ENCODE measurements at places on chromosomes 3 and 15.

DNA sequence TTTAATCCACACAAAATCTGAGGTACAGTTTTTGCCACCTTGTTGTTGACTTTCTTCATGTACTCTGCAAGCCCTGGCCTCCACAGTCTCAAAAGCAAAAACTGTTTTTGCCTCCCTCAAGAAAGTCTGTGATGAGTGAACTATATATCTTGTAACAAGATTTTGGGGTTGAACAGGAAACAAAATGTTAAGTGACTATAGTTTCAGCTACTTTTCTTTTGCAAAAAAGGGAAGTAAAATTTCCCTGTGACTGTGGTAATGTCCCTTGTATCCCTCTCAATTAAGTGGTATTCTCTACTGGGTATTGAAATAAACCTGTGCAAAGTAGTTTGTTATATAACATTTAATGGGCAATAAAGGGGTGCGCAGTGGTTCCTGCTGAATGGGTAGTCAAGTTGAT lies 21.3 kb upstream of the SCAANT1 start:
- DNase-seq = no peak

- peak; percentile 67 for DNase-seq
Measured at GRCh38 chr3:139329364-139329850, 14.4 kb upstream of the MRPS22 start.

GRCh38 chr3:114690911-114691310 lies 397.1 kb downstream of the TIGIT start:
- DNase-seq = no peak

DNA sequence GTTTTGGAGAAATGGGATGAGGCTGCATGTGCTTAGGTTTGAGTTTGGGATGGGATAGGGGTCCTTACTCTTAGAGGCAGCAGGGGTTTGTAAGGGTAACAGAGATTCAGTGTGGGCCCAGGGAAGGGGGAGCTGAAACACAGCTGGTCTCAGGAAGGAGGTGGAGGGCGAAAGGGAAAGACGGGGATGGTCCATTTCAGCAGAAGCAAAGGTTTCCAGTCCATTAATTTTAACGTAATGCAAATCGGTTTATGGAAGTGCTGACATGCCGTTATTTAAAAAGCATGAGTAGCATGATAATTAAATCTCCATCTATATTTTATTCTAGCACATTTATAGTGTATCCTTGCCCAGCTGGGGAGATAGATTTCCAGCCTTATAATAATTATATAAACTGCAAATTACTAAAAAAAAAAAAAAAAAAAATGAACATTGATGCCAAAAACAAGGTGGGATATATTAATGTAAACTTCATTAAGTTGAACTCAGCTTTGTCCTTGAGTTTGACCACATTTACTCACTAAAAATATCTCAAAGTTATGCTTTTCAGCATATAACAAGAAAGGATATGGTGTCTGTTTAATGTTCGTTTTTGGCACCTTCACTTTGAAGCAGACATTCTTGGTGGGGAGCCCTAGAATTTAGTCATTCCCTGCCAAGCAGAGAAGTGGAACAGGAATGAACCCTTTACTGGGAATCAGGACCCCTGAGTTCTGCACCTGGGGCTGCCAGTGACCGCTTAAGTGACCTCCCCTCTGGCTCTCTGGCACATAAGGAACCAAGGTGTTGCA lies 234.7 kb downstream of the THSD4 start:
- DNase-seq = no peak

DNA sequence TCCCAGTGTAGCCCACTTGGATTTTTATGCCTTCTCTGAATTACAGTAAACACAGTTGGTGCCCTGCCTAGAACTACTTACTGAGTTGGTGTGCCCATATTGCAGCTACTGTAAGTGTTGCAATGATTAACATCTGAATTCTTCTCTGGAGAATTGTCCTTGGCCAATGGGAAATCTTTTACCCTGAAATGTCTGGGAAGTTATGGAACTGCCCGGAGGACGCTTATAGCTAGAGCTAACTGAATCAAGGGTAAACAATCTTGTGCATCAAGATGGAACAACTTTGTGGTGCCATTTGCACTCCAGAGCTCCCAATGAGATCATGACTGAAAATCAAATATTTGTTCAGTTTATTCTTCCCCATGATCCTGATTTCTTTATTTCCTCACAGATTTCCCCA lies 246.7 kb upstream of the CBLB start:
- no peak for DNase-seq

DNA sequence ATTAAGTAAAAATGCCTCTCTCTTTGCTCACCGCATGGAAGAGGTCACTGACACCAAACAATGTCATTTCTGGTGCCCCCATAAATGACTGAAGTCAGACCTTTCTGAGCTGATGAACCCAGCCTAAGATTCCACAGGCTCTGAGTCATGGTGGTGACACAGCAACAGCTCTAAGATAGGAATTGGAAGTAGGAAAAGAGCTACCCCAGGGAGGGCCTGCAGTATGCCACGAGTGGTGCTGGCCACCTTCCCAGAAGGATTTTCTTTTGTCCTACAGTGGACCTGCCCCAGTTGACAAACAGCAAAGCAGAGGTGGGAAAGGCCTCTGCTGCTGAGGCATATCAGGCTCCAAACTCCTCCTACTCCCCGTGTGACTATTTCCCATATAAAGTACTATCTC lies 208.1 kb downstream of the MINAR1 start:
- DNase-seq = no peak

- DNase-seq = no peak
Measured at GRCh38 chr15:71231758-71232157, 116.5 kb downstream of the THSD4 start.

DNA sequence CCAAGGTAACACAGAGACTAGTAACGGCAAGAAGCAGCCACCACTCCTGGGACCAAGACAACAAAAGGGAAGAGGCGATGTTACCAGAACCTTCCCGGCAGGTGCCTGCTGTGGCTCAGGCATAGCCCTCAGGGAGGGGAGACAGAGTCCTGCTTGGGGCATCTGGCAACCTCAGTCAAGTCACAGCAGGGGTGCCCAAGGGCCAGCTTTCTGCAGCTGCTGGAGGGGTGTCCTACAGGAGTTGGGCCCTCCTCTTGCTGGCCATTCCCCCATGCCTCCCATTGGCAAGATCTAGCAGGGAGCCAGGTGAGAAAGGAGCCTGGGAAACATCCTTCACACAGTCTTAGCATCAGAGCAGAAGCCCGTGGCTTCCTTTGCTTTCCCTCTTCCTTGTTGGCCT lies 197.3 kb upstream of the IL12A start:
- no peak for DNase-seq

DNA sequence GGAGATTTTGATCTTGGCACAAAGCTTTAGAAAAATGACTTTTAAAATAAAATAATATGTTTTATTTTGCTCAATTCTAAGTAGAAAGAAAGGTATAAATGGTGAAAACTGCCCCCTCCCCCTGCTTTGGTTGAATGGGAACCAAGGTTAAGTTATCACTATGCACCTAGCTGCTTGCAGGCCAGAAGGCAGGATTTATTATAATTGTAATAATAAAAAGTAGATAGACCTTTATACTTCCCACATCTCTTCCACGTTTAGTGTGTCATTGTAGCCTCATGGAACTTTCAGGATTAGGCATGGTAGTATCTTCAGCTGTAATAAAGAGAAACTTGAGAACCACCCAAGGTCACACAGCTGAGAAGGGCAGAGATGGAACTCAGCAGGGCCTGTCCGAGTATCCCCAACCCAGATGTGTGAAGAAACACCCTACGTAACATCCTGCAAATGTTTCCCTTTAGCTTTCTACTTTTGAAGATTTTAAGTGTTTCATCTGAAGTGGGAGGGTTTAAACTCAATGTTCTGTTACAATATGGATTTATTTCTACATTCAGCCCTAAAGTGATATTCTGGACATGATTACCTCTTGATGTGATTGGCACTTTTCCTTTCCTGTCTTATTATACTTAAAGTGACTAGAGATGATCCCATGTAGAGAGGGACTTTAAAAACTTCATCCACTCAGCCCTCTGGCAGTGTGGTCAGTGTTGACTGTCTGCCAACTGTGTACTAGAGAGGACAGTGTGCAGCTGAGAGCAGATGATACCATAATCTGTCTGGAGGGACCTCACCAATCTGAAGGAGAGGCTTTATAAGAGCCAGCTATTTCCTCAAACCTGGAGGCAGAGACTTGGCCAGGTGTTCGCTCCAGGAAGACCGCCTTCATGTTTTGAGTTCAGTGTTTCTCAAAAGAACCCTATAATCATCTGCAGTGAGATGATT lies 282.5 kb upstream of the TRIM42 start:
- DNase-seq = no peak

DNA sequence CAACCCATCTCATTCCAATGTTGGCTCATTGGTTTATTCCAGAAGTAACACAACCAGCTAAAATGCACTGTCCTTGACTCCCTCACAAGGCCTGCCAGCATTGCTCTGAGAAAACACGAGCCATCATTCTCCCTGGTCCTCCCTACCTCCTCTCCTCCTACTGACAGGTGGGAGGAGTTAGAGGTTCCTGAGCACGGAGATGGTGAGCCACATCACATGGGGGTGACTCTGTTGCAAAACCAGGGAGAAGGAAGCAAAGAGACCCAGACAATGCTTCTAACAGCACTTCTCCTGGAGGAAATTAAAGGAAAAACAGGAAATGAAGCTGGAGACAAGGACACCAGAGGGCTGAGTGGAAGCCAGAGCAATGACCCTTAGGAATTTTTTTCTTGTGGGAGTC lies 667.4 kb downstream of the NTRK3 start:
- no peak for DNase-seq

DNA sequence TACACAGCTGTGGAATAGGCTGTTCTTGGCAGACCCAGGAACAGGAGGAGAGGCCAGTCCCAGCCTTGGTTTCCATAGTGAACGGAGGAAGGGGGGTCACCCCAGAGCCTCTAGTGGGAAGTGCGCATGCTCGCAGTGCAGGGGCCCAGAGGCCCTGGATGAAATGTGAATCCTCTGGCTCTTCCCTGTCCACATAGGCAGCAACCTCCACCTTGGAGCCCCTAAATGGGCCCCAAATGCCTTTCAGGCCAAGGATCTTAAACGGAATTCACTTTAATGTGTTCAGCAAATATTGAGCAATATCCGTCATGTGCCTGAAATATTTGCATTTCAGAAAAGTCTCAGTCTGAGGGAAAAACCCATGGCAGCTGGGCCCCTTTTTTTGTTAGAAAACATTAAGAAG lies 3.3 kb upstream of the NDN start:
- DNase-seq = no peak

GRCh38 chr3:11953778-11954177 lies 50.4 kb upstream of the SYN2 start:
- DNase-seq = no peak

GRCh38 chr3:174949523-174949922 lies 90.4 kb downstream of the NAALADL2 start:
- no peak for DNase-seq

DNA sequence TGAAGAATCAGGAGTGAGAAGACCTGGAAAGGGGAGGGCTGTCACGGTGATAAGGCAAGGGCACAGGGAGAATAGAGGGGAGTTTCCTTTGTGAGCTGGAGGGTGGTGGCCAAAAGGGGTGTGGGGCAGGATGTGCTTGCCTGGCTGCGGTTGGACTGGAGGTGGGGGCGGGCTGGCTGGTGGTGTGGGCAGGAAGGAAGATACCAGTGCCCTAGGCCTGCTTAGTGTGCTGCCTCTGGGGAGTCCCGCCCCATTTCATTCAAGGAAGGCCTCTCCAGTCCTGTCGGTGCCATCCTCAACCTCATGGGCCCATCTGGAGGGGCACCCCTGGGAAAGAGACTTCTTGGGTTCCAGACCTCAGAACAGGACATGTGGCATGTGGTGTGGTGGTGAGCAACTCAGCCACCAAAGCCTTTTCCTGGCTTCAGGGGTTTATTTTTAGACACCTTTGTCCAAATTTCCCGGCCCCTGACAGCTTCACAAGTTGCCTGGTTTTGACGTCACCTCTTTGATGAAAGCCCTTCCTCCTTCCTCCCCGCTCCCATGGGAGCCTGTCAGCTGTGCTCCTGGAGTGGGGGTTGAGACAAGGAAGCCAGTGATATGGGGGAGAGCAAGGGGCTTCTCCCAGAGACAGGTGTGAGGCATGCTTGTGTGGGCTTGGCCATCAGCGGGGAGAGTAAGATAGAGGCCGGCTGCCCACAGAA lies 15.6 kb downstream of the TEX264 start:
- DNase-seq = peak; percentile 67

- no peak for DNase-seq
Measured at GRCh38 chr3:69379661-69380060, 6.2 kb downstream of the FRMD4B start.

GRCh38 chr3:139745831-139746230 lies 68.1 kb upstream of the NMNAT3 start:
- DNase-seq = no peak

DNA sequence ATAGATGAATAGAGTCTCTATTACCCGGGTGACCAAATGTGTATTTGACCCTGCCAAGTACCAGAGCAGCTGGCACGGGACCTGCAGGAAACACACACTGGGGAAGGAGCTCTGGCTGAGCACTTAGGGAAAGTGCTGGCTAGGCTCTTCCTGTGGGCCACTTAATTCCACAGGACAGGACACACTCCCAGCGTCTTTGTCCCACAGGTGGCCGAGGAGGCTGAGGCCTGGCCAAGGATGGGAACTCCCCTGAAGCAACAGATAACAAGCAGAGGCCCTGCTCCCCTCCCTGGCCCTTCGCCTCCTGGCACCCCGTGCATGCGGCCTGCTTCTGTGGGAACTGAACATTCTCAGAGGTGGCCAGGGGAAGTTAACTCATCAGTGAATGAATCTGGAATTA lies 180.8 kb downstream of the ATP10A start:
- DNase-seq = no peak

- no peak for DNase-seq
Measured at GRCh38 chr15:78850941-78851755, 21.5 kb upstream of the MORF4L1 start.

DNA sequence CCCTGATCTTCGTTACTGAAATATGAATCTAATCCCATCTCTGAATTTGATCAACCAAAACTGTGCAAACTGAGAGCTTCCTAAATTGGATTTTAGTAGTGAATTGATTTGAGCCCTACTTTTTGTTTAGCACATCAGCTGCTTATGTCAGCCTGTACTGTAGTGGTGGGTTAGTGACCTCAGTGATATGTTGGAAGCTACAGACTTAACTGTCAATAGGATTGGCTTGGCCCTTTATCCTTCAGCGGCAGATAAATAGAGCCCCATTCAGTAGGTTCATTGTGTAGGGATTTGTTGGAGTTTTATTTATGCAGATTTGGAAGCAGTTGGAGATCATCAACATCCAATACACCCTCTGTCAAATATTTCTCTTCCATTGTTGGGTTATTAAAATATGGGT lies 409.7 kb downstream of the SOX2 start:
- no peak for DNase-seq

DNA sequence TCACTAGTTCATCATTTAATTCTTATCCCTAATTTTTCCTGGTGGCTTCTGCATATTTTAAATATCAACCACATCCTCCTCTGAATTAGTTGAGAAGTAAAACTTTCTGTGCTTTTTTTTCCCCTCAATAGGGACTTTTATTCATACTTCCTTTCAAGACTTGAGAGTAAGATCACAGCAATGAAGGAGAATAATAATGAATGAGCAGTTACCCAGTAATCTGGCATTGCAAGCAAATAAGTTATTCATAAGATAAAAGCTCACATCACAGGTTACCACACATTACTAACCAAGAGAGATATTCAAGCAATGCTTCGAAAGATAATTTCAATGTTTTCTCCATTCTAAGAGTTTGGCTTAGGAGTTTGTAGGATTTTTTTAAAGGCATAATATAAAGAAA lies 50.3 kb downstream of the BTLA start:
- no peak for DNase-seq

- DNase-seq = no peak
Measured at GRCh38 chr15:73866881-73867410, 6.4 kb upstream of the TBC1D21 start.

Measured in stimulated activated CD4-positive, alpha-beta T cell treated with anti-CD3 and anti-CD28 coated beads, Interleukin-15, amount 100 ng/mL, for 1 hour (primary cell).